Progenitor cell of endocrine pancreas (in vitro differentiated cells): ENCODE measurements at places on chromosomes 5 and 9.

GRCh38 chr5:72407541-72407940 lies 87.4 kb downstream of the PTCD2 start:
- no peak for DNase-seq

DNA sequence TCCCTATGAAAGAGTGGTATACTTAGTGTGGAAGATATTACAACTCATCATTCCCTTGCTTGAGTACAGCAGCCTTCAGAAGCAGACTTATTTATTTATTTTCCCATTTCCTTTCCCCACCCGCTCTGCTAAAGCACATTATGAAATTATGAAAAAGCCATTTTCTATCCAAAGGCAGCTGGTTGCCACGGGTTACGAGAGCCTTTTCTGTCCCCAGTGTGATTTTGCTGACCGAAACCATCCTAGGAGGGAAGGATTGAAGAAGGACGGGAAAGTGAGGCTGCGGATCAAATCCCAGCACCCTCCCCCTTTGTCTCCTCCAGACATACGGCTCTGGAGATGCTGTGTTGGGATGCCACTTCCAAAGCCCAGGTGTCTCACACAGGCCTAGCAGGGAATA lies 246.9 kb downstream of the TLR4 start:
- DNase-seq = no peak

GRCh38 chr5:180670586-180671359 lies 21.4 kb upstream of the FLT4 start:
- no peak for DNase-seq

DNA sequence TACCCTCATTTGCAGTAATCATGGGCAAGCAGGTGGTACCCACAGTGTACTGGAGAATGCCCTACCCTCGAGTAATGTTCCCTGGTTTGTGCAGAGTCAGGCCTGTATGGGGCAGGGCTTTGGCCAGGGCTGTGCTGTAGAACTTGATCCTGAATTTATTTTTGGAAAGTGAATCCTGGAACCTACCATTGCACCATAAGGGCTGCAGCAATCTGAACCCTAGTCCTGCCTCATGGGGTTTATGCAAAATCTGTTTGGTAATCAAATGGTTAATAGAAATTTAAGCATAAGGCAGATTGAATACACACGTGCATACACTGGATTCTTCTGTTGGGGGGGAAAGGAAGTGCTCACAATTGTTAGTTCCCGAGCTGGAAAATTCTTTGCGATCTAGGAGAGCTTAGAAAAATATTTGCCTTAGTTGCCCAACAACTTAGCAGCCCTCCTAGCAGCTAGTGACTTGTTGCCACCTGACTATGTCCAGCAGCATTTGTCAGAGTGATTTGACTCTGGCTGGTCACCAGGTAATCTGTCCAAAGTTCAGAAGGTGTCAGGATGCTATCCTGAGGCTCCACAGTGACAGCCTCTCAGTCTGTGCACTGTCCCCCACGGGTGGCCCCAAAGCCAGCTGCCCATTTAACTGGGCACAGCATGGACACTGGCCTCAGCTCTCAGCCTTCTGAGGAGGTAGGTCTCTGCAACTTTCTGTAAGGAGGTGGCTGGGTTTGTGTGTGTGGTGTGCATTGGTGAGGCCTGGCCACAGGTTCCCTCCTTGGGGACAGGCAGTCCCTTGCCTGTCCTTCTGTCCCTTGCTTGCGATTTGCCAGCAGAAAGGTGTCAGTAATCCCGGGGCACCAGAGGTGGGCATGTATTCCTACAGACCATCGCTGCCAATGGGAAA lies 8.3 kb downstream of the MVB12B start:
- no peak for DNase-seq

- DNase-seq = no peak
These were observed 756.2 kb downstream of the TLE1 start for GRCh38 chr9:80932947-80933780.

DNA sequence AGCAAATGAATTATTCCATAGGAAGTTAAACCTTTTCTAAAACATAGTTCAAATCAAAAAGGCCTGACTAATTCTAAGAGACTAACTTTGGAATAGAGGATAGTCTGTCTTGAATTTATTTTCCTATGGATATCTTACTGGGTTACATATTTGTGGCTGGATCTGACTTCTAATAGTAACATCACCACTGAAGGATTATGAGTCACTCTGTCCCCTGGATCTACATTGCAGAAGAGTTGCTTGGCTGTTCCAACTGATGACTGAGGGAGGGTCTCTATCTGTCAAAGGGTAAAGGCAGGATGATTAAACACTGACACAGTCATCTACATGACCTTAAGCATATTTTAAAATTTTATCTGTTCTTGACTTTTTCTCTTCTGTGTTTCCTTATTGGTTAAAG lies 119.6 kb upstream of the FST start:
- DNase-seq = no peak

DNA sequence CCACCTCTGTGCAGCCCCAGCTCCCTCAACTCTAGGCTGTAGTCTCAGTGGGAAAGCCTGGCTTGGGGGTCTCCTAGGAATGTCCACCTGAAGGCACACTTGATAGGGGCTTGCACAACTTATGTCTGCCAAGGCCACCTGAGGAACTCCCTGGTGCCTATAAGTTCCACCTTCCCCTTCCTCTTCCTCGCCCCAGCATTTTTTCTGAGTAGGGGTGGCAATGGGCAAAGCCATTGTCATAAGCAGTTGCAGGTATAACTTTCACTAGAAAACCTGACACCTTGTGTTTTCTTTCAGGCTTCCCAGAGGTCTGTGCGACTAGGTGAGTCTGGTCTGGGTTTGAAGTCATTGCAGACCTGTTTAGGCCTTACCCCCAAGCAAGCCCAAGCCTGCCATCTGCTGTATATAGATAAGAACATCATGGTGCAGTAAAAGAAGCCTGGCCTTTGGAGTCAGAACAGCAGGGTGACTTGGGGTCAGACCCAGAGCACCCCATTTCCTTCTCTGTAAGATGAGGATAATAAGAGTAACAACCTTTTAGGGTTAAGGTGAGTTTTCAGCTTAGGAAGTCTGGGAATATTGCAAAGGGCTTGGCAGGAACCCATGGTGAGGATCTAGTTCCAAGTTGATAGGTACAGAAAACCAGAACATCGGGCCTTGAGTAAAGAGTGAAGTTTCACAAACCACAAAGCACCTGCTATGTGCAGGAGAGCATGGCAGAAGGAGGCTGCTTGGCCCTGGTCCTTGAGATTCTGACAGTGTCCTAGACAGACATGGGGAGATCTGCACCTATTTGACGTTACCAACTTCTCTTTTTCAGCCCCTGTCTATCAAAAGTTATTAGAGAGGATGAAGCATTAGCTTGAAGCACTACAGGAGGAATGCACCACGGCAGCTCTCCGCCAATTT lies 33.8 kb downstream of the TGFBI start:
- no peak for DNase-seq

GRCh38 chr5:145787507-145787906 lies 47.6 kb downstream of the PRELID2 start:
- DNase-seq = no peak

GRCh38 chr5:64744914-64745313 lies 23.6 kb downstream of the SREK1IP1 start:
- no peak for DNase-seq

DNA sequence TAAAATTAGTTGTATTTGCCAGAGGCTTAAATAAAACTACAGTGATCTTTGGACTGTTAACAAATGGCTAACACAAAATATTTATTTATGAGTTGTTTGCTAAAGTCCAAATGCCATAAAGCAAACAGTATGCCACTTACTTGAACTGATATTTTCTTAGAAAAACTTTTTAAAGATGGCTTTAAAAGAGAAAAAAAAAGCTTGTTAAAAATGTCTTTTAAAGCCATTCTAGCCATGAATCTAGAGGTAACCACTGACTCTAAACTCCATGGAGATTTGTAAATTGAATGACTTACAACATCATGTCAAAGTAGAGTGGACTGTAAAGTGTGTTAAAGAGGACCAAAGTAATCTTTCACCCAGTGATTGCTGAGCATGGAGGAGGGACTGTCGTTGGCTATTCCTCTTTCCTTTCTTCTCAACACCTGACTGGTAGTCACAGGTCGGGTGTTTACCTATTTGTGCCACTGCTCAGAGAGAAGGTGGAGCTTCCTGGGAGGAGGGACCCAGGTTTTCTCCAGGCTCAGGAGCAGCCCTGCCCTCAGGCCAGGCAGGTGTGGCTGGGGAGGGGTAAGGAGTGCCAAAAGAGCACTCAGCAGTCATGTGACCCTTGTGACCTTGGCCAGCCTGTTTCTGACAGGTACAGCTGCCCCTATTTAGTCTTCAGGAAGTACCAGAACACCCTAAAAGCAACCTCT lies 69.1 kb upstream of the TJP2 start:
- no peak for DNase-seq
